ENCODE measurements at places on chromosomes 1 and 21.

- no peak for DNase-seq
Observed at GRCh38 chr1:226942392-226942791, 2.3 kb downstream of the COQ8A start.

DNA sequence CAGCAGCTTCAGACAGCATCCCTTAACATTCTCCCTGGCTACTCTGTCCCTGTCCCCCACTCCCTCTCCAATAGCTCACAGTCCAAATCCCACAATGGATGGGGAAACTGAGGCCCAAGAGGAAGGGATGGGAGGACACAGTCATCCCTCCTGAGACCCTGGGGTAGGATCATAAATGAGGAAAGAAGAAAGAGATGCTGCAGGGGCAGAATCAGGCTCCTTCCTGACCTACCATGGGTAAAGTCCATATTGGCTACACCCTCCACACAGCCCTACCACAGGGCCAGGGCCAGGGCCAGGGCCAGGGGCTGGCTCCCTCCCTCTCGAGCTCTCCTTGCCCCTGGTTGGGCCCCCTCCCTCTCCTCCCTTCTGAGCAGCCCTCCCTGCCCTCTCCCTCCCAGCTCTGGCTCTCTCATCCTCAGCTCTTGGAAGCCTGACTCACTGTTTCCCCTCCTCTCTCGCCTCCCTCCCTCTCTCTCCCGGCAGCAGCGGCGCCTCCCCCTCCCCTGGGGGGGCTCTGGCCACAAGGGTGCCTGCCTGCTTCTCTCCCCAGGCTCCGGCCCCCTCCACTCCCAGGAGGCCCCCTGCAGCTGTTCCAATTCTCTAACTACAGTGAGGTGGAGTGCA, 4.9 kb downstream of the AHDC1 start:
- peak; percentile 84 for DNase-seq

DNA sequence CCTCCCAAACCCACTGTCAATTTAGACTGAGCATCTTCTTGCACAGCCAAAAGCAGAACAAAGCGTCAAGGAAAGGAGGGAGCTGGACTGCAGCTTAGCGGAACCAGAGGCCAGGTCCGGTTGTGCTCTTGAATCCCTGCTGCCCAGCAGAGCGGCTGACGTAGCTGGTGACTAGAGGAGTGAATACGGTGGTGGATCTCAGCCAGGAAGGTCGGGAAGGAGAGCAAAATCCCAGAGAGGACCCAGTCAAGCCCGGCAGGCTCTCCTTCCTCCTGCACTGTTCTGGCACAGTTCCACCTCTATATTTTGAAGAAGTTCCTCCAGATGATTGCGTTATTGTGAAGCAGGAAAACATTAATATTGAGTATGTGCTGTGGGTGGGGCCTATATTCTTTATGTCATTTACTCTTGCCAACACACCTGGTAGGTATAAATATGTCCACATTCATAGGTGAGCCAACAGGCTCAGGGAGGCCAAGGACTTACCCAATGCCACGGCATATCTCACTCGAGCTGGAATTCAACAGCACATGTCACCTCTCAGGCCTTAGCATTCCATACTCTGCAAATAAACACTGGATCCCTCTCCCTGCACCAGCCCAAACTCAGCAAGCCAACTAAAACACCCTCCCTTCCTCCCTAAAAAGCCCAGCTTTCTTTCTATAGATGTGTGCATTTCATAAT, 23.6 kb upstream of the ABCB10 start:
- DNase-seq = no peak

DNA sequence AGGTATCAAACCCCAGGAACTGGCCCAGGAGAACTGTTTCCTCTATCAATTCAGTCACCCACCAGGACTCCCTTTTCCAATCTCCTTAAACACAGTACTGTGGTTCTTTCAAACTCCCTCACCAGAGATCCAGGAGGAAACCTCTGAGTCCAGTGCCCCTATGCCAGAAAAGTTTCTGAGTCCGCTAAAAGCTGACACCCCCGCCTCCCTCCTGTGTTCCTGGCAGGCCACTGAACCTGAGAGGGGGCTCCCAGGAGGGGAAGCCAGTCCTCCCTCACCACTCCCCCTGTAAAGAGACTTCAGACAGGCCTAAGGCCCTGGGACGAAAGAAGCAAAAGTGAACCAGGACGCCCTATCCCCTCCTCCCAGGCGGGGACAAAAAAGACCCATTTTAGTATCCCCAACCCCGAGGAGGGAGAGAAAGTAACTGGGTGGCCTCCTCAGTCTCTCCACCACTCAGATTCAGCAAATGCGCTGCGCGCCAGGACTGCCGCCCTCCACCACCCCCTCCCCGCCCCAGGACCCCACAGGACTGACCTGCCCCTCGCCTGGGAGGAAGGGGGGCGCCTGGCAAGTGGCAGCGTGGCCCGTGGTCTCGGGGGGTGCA, 624 bp downstream of the SLC41A1 start:
- peak; percentile 71 for DNase-seq

DNA sequence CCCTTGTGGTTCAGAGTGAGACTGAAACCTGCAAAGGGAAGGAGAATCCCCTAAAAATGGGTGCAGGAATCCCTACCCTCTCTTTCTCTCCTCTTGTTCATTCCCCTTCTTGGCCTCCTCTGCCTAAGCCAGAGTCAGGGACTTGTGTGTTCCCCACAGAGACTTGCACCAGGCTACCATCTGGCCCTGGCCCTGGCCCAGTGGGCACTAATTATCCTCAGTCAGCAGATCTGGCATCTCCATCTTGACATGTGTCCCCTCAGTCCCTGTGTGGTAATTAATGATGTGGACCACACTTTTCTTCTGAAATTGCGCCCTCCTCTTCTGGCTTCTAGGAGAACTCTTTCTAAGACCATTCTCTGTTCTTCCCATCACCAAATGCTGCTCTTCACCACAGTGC, 354.4 kb downstream of the SETD4 start:
- no peak for DNase-seq

DNA sequence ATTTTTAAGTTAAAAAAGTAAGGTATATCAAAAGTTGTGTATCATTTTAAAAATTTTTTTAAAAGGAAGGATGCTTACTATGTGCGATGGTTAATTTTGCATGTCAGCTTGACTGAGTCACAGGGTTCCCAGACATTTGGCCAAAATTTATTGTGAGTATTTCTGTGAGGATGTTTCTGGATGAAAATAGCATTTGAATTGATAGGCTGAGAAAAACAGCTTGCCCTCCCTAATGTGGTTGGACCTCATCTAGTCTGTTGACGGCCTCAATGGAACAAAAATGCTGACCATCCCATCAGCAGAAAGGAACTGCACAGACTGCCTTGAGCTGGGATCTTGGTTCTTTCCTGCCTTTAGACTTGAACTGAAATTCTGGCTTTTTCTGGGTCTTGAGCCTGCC, 724.5 kb downstream of the NCAM2 start:
- DNase-seq = no peak

- DNase-seq = no peak
Observed at GRCh38 chr1:184768467-184768866, 13.8 kb upstream of the EDEM3 start.

GRCh38 chr1:153856763-153857162, 66.0 kb downstream of the GATAD2B start:
- no peak for DNase-seq

DNA sequence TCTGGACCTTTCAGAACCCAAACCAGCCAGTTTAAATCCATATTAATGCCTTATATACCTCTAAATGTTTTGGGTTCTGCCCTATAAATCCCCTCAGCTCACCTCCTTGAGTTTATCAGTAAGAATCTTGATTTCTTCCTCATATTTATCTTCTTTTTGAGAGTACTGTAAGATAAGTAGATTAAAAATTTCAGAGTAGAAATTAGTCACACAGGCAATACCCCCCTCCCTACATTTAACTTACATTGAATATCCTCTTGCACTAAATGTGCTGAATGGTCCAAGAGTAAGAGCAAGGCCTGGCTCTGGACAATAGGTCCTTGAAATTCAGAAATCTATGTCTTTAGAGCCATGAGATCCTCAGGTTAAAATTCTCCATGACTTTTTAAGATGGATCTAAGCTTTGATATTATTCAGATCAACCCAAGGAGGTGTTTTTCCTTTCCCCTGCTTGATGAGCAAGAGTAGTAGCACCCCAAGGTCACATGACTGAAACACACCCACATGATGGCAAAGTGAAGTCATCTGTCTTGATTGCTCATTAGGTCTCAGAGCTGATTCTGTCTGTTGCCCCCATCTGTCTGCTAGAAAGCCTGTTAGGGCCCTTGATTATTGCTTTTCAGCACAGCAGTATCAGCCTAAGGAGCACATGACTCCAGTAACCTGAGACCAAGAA, 15.8 kb upstream of the NUP210L start:
- DNase-seq = peak; percentile 84

DNA sequence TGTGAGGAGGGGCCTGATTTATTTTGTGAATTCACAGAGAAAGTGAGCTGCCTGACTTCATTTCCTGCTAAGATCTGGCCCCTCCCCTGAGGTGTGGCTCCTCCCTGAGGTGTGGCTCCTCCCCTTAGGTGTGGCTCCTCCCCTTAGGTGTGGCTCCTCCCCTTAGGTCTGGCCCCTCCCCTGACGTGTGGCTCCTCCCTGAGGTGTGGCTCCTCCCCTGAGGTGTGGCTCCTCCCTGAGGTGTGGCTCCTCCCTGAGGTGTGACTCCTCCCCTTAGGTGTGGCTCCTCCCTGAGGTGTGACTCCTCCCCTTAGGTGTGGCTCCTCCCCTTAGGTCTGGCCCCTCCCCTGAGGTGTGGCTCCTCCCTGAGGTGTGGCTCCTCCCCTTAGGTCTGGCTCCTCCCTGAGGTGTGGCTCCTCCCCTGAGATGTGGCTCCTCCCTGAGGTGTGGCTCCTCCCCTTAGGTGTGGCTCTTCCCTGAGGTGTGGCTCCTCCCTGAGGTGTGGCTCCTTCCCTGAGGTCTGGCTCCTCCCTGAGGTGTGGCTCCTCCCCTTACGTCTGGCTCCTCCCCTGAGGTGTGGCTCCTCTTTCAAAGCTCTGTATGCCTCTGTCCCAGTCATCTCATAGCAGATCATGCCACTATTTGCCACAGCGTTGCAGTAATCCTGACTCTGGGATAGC, 26.9 kb upstream of the LRRC3 start:
- DNase-seq = peak; percentile 35

GRCh38 chr1:224308064-224308463, 21.9 kb downstream of the NVL start:
- DNase-seq = no peak

GRCh38 chr1:42195841-42196240, 31.3 kb upstream of the GUCA2A start:
- no peak for DNase-seq

- DNase-seq = no peak
Observed at GRCh38 chr21:32144851-32145250, 134.0 kb downstream of the MIS18A start.

DNA sequence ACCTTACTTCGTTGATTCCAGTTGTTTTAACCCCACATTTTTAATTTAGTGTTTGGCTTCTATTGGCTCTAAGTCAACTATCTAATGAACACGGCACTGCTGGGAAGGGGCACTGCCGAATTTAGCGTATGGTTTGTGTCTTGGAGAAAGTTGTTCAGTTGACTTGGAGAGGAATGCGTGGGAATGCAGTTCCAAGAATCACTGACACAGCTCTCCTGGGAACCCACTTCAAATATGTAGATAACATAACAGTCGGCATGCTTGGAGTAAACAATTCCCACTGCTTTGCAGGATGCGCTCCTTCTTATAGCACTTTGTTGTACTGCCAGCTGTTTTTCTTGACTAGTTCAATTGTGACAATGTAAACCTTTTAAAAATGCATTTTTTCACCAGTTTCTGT, 104.3 kb downstream of the RYR2 start:
- DNase-seq = no peak

- peak; percentile 12 for DNase-seq
Observed at GRCh38 chr1:200771625-200772555, 33.2 kb downstream of the CAMSAP2 start.

- DNase-seq = no peak
Observed at GRCh38 chr1:1268284-1268682, 5.4 kb downstream of the UBE2J2 start.

GRCh38 chr1:25771221-25772114, 28.5 kb upstream of the SELENON start:
- peak; percentile 90 for DNase-seq

- peak; percentile 68 for DNase-seq
Observed at GRCh38 chr1:160207771-160208556, 2.8 kb downstream of the PEA15 start.

GRCh38 chr1:156025876-156026275, 5.1 kb upstream of the SSR2 start:
- peak; percentile 85 for DNase-seq
